ENCODE measurements at places on chromosomes 6 and 20. TPM values are rescaled to one million over a fixed set of nuclear protein-coding genes. Genes with fewer than 3 reads are reported as not detected.

The NRSN1 gene
- not detected for total RNA-seq

DNA sequence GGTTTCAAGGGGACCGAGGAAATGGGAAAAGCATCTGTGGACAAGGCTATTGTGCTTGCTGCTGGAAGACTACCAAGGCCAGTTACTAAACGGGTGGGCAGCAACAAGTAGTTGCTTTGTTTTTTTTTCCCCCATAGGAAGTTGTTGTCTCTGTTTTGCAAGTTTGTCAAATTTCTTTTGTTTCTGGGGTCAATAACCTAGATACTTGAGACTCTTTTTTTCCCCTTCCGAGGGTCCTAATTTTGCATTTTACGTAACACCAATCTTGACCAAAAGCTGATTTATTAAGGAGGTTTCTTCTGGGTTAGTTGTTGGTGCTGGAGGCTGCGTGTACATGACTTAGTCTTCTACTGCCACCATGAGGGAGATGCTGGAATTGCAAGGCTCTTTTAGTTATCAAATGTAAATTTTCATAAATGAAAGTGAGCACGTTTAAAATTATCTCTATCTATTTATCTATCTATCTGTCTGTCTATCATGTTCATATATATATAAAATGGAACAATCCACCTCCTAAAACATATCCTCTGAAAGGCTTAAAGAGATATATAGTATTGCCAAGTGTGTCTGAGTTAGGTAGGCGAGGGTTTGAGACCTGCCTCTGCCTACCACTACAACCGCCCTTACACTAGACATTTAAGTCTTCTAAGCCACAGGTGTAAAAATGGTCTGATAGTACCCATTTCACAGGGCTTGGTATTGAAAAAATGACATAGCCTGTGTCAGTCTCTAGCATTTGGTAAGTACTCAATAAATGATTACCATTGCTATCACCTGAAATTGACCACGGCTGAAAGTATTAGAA is 60.2 kb downstream of the GCLC start:
- no peak overlapping the region for H3K4me3 ChIP-seq
- no peaks in the 10 kb centered on the region for H3K27me3 ChIP-seq
- no peaks in the 10 kb centered on the region for H3K36me3 ChIP-seq
- peak; percentile 82 for DNase-seq

- H3K4me3 ChIP-seq, result no peak overlapping the region
- H3K36me3 ChIP-seq, result no peaks in the 10 kb centered on the region
- H3K4me1 ChIP-seq, result peaks cover 13% of the 10 kb centered on the region
- no peak overlapping the region for H3K27ac ChIP-seq
Observed at GRCh38 chr6:11432713-11433450, 104.7 kb upstream of the TMEM170B start.

GRCh38 chr6:156061465-156061864 is 605.8 kb upstream of the NOX3 start:
- no peak for DNase-seq
- no peaks in the 10 kb centered on the region for H3K27me3 ChIP-seq
- no peaks in the 10 kb centered on the region for H3K36me3 ChIP-seq
- no peak overlapping the region for H3K4me3 ChIP-seq
- H3K27ac ChIP-seq, result no peak overlapping the region

DNA sequence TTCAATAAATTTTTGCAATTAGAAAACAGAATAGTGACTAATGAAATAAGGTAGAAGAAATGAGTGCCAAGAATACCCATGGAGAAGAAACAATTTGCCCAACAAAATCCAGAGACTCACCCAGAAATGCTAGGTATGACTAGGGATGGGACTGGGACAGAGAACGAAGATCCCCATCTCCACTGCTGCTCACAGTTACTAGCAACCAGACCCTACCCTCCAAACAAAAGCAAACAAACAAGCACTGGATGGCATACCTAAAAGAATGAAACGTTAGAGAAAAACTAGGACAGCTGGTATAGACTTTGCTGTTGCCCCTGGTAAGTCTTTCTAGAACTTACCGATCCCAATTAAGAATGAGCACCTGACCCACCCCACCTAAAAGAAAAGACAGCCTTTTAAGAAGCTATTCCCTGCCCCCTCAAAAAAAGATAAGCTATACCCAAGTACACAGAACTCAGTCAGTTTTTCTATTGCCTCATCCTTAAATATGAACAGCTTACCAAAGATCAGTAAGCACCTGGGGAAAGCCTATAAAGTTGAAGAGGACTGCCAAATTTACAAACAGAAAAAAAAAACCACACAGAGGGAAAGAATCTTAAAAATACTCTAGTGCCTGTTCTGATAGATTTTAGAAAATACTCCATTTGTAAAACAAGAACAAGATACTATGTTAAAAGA is 31.7 kb downstream of the REPS1 start:
- H3K4me3 ChIP-seq, result no peak overlapping the region
- no peak overlapping the region for H3K27ac ChIP-seq
- peaks cover 28% of the 10 kb centered on the region for H3K4me1 ChIP-seq
- H3K27me3 ChIP-seq, result no peaks in the 10 kb centered on the region
- no peaks in the 10 kb centered on the region for H3K36me3 ChIP-seq

DNA sequence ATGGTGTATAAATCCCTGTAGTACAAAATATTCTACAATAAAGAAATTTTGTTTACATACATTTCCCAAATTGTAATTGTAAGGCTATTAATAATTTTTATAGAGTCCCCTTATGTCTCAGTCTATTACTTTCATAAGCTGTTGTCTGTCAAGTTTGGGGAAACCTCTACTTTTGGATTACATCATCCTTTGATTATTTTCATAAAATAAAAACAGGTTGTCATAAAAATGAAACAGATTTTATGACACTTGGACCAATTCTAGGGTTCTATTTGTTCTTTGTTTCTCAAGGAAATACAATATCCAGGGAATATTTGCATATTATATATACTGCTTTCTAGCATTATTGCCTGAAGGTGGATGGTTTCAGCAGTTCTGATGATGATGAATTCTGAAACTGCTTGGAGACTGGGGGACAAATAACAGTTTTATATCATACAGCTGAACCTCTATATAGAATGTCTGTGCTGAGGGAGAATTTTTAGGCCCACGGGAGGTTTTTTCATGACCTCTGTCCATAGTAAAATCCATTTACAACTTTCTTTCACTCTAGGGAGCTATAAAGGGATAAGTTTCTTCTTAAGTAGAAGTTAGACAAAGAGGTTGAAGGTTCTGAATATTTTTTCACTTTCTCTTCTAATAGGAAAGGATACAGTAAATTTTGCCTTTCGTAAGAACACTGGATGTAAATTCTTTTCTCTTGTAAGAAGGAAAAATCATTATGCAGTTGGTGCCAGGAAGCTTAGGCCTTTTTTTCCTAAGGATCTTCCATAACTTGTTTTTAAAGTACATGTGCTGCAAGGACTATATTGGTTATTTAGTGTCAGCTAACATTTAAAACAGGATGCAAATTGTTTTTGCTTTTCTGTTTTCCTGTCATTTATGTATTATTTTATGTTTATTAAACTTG is 58.0 kb downstream of the CD2AP start:
- no peak overlapping the region for H3K4me3 ChIP-seq
- H3K36me3 ChIP-seq, result peaks cover 3% of the 10 kb centered on the region
- no peaks in the 10 kb centered on the region for H3K27me3 ChIP-seq
- no peak overlapping the region for H3K27ac ChIP-seq
- DNase-seq, result no peak

The HCRTR2 gene
- total RNA-seq, result not detected

DNA sequence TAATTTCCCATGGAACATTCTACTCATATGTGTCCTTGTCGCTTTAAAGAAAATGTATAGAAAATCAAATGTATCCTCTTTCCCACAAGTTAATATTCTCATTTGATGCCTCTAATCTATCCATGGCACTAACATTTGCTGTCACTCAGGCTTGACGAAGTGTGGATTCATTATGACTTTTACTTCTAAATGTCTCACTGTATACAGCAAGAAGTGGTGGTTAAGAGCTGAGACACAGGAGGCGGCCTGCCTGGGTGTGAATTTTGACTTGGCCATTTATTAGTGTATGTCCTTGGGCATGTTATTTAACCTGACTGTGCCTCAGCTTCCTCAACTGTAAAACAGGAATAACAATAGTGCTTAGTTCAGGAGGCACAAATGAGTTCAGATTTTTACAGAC is 70.0 kb downstream of the TRMT6 start:
- H3K36me3 ChIP-seq, result no peaks in the 10 kb centered on the region
- no peak for DNase-seq
- H3K27me3 ChIP-seq, result no peaks in the 10 kb centered on the region
- H3K4me1 ChIP-seq, result no peaks in the 10 kb centered on the region
- H3K27ac ChIP-seq, result no peak overlapping the region

DNA sequence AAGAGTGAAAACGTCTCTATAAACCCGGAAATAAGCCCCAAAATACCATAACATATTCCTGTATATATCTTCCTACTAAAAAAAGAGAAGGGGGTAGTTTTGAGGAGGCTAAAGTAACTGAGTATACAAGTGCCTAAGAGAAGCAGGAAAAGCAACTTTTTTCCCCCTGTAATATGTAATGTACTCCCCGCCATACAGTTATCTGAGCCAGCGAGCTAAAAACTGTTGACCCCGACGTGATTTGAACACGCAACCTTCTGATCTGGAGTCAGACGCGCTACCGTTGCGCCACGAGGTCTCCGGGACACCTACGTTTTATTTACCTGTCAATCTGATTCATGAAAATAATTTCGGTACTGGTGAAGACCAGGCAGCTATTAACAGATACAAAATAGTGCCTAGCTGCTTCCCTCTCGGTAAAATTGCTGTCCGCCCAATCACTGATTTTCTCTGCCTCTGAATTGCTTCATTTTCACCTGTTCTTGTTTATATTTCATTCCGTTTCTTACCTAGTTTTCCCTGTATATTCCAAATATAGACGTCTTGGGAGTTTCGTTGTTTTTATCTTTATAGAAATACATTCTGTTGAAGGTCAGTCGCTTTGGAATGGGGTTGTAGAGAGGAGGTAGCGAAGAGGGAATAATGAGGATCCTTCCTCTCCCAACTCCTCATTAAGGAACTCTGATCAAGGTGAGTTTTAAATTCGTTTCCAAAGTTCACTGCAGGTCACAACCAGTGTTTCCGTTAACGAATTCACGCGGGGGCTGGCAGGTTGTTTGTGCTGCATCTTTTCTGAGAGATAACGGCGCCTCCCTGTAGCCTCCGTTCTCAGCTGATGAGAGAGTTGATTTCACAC is 33.6 kb upstream of the BTN3A2 start:
- no peaks in the 10 kb centered on the region for H3K36me3 ChIP-seq
- H3K27me3 ChIP-seq, result peaks cover 81% of the 10 kb centered on the region
- H3K4me3 ChIP-seq, result no peak overlapping the region
- H3K4me1 ChIP-seq, result peaks cover 5% of the 10 kb centered on the region
- DNase-seq, result no peak

The IDH3B gene
- 256 TPM for total RNA-seq

GRCh38 chr6:16301511-16301910 is 63.1 kb downstream of the GMPR start:
- H3K27me3 ChIP-seq, result no peaks in the 10 kb centered on the region
- no peak overlapping the region for H3K4me3 ChIP-seq
- H3K36me3 ChIP-seq, result no peaks in the 10 kb centered on the region
- H3K4me1 ChIP-seq, result peaks cover 6% of the 10 kb centered on the region

DNA sequence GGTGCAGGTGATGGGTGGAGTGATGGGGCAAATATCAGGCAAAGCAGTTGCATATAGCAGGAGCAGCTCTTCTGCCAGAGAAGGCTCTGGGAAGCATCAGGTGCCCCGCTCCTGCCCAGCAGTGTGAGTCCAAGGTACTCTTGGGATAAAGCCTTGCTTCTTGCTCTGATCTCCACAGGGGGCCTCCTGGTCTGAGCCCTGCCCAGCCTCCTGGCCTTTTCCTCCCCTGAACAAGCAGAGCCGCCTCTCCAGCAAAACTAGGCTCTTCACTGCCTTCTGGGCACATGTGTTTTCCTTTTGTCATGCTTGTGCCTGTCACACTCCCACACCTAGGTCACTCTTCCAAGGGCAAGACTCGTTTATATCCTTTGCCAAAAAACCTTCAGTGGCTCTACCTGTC is 34.3 kb downstream of the SIRPA start:
- no peak for DNase-seq
- peaks cover 8% of the 10 kb centered on the region for H3K36me3 ChIP-seq
- H3K27ac ChIP-seq, result no peak overlapping the region
- H3K4me1 ChIP-seq, result peaks cover 25% of the 10 kb centered on the region
- no peak overlapping the region for H3K4me3 ChIP-seq
- no peaks in the 10 kb centered on the region for H3K27me3 ChIP-seq
